ENCODE measurements at places on chromosomes 1 and 21.

DNA sequence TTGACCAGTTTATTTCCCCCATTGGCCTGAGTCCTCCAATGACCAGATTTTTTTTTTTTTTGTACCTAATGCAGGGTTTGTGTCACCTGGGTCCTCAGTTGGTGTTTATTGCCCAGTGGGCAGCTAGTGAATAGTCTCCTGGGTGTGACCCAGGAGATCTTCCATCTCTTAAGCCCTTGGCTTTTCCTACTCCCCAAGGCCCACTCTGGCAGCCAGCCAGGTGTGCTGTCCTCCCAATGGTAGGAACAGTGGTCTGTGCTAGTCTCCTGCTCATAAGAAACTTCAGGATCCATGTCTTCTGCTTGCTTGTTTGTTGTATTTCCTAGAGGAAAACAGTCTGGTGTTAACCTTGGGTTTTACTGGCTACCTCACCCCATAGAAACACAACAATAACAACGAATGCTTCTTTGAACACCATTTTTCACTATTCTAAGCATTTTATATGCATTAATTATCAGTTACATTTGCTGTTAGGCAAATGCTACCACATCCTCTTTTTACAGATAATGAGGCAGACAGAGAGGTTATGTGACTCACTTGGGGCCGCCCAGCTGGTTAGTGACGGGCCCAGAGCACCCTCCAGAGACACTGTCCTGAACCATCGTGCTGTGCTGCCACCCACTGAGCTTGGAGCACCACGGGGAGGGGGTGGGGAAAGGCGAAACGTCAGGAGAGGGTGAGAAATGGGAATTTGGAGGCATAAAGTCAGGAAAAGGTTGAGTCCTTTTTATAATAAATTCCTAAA lies 107.5 kb downstream of the HIVEP3 start:
- no peak for DNase-seq

DNA sequence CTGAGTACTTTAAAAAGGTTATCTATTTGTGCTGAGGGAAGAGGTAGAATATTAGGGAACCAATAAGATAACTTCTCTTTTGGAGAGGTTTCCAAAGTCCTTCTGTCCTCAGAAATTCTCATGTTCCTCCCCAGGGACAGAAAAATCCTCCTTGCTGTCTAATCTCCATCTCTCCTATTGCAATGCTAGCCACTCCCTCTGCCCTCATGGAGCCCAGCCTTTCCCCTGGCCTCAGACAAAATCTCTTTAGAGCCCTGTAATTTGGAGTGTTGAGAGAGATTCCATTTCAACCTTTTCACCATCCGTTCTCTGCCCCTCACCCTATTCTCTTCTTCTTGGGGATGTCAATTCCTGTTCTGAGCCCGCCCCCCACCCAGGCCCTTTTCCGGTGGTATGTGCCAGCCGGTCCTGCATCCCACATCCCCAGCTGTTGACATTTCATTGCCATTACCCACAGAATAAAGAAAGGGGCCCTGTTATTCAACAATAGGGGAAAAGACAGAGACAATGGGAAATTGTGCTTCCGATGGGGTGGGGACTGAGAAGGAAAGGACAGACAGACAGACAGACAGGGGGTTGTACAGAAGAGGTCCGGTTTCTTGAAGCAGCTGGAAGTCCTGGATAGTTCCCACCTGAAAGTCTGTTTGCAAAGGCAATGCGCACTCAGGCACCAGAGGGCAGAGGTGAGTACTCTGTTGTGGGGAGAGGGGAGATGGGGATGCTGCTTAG lies at the start of gene HAPLN2:
Gene HAPLN2 (plus strand): TSS at position 563 of the 729 bp plus-strand sequence. CDS start 4,076 bp downstream, outside the sequence.
- no peak for DNase-seq

- DNase-seq = no peak
Measured at GRCh38 chr1:157119448-157119847, 18.7 kb downstream of the ETV3 start.

DNA sequence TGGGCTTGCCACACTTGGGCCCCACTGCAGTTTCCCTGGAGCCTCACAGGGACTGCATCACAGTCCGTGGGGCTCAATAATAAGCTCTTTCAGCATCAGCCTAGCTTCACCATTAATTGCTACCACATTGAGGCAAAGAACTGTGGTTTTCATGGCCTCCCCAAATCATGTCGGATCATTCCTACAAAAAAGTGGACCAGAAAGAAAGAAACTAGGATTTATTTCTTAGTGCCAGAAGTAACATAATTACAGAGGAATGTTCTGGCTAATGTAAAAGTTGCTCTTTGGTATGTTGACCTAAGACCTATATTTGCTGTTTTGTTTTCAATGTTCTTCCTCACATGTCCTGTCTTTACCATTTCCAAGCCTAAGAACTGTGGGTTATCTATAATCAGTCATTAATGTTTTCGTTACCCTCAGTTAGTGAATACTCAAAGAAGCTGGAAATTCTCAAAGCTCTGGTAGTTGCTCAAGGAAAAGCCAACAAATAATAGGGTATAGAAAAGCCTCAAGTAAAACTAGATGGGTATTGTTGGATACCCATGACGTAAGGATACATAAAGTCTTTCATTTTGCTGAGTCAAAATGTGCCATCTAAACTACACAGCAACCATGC lies 173.9 kb downstream of the LTN1 start:
- no peak for DNase-seq

GRCh38 chr1:163203561-163203960 lies 845 bp upstream of the RGS5 start:
- DNase-seq = no peak

DNA sequence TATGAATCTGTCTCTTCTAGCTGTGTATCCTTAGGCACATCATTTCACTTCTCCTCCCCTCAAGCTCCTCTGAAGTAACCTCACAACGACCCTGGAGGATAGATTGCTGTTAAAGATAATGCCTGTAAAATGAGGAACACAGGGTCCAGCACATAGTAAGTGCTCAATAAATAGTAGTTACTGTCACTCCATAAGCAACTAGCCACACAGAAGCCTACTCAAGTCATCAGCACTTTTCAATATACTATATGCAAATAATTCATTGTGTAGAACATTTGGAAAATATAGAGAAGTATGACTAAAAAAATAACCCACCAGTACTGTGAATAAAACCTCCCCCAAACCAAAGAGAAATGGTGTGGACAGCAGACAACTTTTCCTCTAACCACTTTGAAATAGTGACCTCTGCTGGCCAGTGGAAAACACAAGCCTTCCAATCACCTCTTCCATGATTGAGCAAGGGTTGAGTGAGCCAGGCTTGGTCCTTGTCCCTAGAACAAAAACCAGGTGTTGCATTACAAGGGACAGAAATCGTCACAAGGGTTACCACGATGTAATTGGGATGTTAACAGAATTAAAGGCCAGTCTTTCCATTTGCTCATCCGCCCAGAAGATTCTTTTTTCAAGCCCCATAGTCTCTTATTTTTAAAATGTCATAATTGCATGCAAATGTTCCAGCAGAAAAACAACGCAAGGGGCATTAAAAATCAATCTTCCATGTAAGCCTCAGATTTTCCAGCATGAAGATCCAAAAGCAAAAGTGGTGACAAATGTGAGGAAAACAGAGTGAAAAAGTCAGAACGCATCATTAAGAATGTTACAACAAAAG lies 15.7 kb upstream of the GLIS1 start:
- no peak for DNase-seq

- DNase-seq = no peak
Measured at GRCh38 chr1:55506740-55507577, 291.8 kb upstream of the USP24 start.

DNA sequence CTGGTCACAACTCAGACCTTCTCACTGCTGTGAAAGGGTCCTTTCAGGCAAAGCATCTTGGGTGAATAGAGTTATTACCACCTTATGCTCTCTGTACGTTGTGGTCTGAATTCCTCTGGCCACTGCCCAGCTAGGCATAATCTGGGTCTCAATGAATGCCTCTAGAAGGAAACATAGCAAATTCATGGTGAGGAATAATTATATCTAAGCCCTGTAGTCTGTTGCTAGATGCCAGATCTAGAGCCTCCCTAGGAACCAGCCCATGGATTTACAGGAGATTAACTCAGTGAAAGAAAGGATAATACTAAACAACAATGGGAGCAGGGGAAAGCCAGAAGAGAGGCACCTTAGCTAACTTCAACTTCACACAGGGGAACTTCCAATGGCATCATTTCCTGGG lies 2.4 kb upstream of the COL11A1 start:
- no peak for DNase-seq

DNA sequence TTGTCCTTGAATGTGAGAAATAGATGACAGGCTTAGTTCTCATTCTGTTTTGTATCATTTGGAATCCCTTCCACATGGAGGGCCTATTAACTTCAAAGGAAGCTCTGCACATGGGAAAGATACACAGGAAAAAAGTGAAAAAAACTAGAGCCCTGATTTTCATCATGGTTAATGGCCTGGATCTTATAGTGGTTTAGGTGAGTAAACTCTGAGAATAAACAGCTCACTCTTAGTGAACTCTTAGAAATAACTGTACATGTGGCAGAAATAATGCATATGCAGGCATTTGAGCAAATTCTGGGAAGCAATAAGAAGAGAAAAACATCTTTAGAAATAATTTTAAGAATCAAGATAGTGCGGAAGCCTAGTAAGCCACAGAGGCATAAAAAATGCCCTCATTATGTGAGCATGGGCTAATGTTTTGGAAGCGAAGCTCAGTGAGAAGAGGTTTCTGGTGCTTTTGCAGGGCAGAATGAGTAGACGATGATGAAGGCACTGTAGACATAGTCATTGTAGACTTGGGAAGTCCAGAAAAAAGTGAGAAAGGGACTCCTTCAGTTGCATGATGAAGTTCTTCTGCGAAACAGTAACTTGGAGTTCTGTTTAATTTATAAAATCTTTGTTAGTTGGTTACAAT lies 279.9 kb downstream of the DNM3 start:
- no peak for DNase-seq

DNA sequence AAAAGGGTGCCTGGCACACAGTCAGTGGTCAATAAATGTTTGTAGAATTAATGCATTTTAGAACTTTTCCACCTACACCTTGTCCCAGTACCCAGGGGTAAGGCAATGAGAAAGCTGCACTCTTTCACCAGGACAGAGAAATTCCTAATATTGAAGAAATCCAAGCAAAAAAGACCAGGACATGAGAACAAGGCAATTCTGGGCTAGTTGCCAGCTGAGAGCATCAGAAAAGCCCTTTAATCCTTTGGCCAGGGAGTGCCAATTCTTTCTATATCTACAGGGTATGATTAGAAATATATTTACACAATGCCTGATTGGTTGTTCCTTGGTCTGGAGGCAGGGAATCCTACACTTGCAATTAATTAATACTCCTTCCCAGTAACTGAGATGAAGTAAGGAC lies 492.4 kb upstream of the NFIA start:
- no peak for DNase-seq

DNA sequence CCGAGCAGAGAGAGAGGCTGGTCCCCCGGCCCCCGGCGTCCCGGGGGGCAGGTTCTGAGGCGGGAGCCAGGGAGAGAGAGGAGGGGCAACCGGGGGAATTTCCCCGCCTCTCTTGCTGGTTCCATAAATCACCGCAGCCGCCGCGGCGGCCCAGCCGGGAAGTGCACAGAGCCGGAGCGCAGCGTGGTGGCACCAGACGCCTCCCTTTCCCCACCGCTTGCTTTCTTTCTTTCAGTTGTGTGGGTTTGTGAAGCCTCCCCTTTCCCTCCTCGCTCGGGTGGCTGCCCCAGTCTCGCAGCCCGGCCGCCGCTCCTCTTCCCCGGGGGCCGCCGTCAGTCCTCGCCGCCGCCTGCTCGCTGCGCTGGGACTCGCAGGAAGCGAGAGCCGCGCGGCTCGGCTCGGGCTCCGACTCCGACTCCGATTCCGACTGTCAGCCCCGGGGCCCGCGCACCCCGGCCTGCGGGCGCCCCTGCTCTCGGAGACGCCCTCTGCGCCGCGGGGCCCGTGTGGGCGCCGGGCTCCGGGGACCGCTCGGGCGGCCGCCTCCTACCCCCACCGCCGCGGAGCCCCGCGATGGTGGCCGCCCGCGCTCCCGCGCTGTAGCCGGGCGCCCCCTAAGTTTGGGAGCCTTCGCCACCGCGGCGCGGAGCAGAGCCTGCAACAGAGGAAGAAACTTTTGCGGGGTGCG lies at the start of gene CACHD1:
Gene CACHD1 (plus strand): TSS at position 153 of the 688 bp plus-strand sequence. CDS start 616 bp downstream, outside the sequence.
- DNase-seq = peak; percentile 51

- DNase-seq = no peak
Measured at GRCh38 chr1:213389061-213389581, 338.1 kb downstream of the RPS6KC1 start.

GRCh38 chr1:173276922-173277800 lies 70.0 kb upstream of the TNFSF4 start:
- DNase-seq = no peak

DNA sequence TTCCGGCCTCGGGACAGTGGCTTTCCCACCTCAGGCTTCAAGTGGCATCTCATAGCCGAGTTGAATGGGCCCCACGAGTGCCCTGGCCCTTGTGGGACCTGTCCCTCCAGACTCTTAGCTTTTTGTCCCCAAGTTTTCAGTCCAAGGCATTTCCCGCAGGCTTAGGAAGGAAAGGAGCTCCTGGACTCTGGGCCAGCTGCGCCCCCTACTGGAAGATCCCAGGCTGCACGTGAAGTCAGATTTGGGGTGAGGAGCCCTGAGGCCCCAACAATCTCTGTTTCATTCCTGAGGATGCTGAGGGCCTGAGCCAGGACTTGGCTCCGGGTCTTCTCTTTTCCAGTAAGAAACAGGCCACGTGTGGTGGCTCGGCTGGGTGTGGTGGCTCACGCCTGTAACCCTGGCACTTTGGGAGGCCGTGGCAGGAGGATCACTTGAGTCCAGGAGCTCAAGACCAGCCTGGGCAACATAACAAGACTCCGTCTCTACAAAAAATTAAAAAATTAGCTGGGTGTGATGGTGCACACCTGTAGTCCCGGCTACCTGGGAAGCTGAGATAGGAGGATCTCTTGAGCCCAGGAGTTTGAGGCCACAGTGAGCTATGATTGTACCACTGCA lies 67.4 kb downstream of the ARHGEF10L start:
- DNase-seq = no peak

DNA sequence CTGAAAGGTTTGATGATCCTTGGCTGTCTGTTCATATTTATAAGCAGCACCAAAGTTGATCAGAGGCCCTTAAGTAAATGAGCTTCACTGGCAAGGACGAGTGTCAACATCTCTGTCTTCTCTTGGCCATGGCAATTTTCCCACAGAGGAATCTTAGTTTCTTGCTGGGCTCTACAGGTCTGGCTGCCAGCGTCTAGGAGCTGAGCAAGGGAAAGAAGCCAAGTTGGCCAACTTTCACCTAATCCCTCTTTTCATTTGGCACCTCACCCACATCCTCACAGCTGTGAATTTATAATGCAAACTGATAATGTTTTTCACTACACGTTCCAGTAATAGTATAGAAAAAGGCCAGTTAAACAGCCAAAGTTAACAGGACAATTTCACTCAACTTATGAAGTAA lies 99.0 kb upstream of the LBR start:
- DNase-seq = no peak

DNA sequence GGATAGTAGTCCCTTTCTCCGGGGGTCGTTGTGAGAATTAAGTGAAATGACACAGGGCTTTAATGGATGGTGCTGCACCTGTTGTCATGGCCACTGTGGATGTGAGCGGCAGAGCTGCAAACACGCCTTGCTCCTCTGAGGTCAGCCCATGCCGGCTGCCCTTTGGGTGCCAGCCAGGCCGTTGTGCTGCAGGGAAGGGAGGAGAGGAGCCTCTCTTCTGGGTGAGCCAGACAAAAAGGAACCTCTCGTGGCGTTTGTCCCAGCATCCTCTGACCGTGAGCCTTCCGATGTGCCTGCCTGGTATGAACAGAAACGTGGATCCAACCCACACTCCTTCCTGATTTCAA lies 383.0 kb upstream of the VAMP3 start:
- no peak for DNase-seq
